ENCODE measurements at places on chromosomes 2 and 18.

DNA sequence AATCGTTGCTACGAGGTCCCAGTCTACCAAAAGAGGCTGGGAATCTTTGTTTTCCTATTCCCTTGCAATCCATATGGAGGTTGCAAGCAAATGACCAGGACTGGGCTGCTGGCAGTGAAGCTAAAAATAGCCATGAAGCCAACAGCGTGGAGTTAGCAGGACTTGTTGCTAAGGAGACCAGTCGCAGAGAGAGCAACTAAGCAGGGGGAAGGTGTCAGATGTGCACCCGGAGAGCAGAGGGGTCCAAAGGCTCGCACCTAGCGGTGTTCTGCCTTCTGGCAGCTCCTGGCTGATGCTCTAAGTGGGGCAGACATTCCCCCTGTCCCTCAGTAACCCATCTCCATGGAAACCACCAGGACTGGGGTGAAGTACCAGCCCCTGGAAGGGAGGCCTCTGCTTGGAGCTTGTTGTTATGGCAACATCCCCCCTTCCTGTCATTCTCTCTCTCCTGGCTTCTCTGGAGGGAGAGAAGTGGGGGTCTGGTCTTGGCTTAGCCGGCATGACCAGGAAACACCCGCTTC lies 84.6 kb downstream of the DNMT3A start:
- no peak for DNase-seq

- no peak for DNase-seq
Measured at GRCh38 chr18:11259469-11260150, 110.2 kb upstream of the PIEZO2 start.

DNA sequence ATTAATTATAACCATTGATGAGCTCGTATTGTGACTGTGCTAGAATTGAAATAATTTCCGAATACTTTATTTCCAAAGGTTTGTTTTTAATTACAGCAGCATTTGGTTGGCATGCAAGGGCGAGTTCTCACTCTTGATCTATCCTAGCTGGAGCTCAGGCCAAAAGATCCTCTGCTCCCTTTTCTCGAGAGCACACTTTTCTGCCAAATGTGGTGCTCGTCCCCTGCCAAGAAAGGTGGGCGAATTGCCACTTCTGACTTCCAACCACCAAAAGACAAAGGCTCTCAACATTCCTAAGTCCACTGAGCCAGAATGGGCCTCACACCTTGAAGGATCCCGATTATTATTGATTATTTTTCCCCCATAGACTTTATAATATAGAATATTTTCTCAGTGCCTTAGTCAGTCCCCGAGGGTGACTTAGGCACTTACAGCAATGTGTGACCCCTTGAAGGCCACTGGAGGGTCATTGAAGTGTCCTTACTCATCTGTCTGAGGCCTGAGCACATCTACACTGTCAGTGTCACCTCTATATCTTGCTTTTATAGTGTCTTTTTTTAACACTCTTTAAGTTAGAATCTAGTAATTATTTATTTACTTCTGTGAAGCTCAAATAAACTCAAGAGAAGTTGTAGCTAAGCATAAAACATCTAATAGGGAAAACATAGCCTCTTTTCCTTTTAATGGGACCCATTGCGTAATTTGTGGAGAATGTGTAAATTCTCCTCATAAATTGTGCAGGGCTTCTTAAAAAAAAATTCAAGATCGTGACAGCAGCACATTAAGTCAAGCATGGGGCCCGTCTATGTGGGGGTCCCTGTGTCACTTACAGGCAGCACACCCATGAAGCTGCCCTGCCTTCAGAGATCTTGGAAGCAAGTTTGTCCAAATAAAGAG lies 98.3 kb downstream of the MEIS1 start:
- DNase-seq, result no peak

- no peak for DNase-seq
Measured at GRCh38 chr2:240637116-240637900, 12.0 kb downstream of the GPR35 start.

DNA sequence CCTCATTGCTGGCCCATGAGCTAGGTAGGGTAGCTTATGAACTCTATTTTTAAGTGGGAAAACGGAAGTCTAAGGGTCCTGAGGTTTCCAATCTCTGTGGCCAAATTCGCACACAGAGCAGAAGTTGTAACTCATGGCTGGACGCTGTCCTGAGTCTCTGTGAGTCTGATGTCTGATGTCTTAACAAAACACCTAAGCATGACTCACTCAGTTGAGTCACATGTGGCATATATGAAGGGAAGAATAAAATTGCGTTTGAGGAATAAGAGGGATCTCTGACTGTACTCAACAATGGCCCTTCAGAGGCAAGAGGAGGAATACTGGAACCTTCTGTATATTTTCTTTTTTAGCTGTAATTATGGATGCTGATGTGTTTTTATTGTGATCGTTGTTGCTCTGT lies 569.7 kb downstream of the RIT2 start:
- DNase-seq, result no peak

- DNase-seq, result no peak
Measured at GRCh38 chr2:218028189-218028495, 25.3 kb upstream of the TNS1 start.

DNA sequence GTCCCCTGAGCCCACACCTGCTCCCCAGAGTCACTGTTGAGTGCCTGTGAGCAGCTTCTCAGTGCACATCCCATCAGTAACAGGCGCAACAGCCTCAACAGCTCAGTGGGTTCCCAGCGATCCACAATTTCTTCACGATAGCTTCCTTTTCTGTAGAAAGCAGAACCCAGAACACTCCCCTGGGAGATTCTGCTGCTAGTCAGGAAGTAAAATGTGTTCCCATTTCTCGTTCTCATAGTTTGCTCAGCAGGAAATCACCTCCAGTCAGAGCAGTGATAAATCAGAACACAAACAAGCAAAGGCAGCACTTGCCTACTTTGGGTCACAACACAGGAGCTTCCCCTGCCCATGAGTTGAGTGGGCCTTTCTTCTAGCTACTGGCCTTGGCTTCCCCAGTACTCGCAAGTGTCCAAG lies 48.9 kb upstream of the ATG16L1 start:
- DNase-seq, result no peak

- DNase-seq, result no peak
Measured at GRCh38 chr2:68992933-68993332, 18.5 kb downstream of the GKN1 start.

- no peak for DNase-seq
Measured at GRCh38 chr18:63701952-63702351, 808 bp upstream of the SERPINB11 start.

GRCh38 chr18:51668607-51669006 lies 471.1 kb upstream of the MEX3C start:
- no peak for DNase-seq

DNA sequence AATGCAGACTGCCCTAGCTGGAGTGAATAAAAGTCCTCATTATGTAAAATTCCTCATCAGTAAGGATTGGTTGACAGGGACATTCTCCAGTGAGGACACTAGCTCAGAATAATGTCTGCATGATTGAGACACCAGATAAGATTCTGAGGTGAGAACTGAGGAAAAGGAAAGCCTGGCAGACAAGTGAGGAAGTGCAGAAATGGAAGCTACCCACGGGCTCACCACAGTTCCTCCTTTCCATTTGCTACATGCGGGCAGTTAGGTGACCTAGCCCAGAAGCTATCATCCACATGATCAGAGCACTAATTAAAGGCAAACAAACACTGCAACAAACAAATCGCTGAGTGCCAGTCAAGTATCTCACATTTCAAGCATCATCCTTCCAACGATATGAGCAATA lies 27.7 kb downstream of the NETO1 start:
- no peak for DNase-seq

GRCh38 chr2:187654535-187654934 lies 100.3 kb upstream of the TFPI start:
- no peak for DNase-seq

DNA sequence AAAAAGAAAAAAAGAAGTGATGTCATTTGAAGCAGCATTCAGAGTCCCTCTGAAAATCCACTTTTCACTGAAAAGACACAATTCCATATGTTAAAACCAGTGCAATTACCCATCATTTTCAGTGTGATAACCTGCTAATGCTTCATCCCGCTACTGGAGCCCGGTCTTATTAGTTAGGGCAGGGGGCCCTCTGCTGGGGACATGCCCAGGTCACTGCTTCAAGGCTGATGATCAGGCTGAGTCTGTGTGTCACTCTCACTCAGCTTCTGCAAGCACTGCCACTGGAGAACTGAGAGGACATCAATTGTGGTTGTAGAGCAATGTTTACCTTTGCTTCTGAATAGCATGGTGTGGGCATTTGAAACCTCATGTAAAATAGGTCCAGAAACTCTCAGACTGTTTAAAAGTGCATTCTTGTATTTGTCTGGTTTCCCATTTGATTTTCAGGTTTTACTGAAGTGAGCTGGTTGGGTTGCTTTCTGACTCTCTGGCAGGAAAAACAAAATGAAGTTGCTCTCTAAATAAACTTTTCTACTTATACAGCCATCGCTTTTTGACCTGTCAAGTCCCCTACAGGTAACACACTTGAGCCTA lies 49.2 kb upstream of the NXPH2 start:
- DNase-seq, result no peak

- DNase-seq, result no peak
Measured at GRCh38 chr2:139631966-139632365, 851.8 kb upstream of the NXPH2 start.

DNA sequence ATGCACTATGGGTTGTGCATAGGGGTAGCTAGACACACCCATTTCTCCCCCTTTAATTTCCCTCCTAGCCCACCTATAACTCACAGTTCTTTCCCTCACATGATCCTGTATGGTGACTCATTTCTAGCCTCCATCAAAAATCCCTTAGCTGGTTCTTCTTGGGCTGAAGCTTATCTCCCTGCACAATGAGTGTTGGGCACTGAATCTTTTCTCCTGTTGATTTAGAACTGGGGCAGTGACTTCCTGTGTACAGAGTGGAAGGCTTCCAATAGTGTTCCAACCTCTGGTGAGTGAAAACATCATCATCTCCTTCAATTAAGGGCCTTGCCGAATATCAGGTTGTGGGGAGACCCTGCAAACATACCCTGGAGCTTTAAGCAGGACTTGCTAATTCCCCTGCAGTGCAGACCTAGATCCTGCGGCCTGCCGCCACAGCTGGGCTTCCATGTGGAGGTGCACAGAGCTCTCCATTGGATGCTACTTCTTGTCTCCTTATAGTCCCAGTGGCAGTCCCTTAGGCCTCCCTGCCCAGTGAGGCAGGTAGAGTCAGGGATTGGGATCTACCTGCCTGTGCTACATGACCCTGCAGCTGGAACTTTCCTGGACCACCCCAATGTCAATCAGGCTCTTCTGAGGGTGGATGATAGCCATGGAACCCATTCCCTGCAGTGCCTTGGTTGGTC lies 121.8 kb downstream of the PLB1 start:
- DNase-seq, result no peak

- no peak for DNase-seq
Measured at GRCh38 chr2:111535404-111535803, 348.6 kb downstream of the ANAPC1 start.

- no peak for DNase-seq
Measured at GRCh38 chr2:202723746-202724145, 89.0 kb downstream of the FAM117B start.

GRCh38 chr18:74392323-74392722 lies 64.8 kb downstream of the DIPK1C start:
- no peak for DNase-seq

DNA sequence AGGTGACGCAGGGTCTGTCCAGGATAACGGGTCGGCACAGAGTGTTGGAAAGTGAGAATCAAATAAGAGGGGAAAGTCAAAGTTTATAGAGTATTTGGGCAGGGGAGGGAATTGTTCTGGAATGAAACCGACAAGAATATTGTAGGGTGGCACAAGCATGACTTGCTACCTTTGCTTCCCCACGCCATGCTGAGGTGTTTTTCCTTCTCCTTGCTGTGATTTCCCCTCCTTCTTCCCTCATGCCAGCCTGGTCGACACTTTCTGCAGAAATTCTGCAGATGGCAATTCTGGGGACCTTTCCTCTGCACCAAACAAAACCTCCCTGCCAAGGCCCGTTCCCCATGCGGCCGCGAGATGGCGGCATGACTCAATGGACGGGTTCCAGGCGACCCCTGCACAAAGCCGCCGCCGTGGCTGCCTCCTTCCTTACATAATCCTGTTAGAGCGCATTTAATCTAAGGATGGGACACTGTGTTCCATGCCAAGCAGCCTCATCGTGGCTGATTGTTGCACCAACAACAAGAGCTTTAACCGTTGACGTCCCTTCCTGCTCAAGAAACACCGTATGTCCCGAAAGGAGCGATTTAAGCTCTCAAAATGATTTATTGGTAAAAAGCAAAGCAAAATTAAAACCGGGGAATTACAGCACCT lies at the start of gene MRO:
Gene MRO (minus strand): TSS at position 289 of the 651 bp plus-strand sequence. CDS start 10,616 bp downstream, outside the sequence.
- DNase-seq, result peak; percentile 86

DNA sequence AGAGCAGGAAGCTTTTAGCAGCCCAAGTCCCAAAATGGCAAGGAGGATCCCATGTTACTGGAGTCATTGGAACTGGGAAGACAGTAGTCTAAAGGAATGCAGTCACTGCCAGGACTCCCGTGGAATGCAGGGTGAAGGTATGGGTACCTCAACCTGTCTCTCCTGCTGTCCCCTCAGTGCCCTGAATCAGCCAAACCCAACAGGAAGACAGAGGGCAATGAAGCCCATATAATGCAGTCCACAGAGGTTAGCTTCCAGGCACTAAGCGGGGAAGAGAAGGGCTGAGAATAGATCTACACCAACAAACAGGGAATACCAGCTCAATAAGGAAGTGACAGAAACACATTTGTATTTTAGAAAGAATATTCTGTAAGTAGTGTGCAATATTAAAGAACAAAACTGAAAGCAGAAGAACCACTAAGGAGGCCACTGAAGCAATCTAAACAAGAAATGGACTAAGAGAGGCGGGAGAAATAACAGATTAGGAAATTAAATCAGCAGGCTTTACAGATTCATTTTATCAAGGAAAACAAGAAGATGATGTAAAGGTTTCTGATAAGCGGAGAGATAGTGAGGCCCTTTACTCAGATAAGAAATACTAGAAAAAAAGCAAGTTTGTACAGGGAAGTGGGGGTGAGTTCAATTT lies 8.3 kb downstream of the NEMP2 start:
- no peak for DNase-seq

DNA sequence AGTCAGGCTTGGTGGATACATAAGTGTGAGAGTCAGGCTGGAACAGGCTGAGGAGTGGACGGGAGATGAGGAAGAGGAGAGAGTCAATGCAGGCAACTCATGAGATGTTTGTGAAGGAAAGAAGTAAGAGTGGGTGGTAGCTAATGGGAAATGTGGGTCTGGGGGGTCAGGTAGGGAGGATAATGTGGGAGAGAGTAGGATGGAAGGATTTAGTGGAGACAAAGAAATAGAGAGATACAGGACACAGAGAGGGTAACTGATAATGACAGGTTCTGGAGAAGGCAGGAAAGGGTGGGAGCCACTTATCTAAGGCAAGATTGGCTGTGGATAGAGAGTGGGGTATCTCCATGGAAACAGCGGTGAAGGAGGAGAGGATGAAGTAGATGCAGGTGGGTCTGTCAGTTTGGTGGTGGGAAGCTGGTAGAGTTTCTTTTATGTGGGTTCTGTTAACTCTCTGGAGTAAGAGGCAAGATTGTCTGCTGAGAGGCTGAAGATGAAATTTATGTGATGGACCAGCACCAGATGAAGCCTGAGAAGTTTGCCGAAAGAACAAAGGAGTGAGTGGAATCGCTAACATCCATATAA lies 190.6 kb upstream of the SPRED2 start:
- no peak for DNase-seq

DNA sequence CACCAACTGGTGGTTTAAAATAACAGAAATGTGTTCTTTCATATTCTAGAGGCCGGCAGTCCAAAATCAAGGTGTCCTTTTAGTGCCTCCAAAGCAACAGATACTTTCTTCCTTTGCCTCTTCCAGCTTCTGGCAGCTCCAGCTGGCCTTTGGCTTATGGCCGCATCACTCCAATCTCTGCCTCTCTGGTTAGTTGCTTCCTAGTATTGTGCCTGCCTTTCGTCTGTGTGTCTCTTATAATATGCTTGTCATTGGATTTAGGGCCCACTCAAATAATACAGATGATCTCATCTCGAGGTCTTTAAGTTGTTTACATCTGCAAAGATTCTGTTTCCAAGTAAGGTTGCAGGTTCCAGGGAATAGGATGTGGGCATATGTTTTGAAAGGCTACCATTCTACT lies 855.2 kb upstream of the ID2 start:
- no peak for DNase-seq

All from stimulated activated effector memory CD8-positive, alpha-beta T cell treated with anti-CD3 and anti-CD28 coated beads, Interleukin-12 subunit alpha, Interleukin-12 subunit beta, amount 100 ng/mL, for 72 hours (primary cell).